ENCODE measurements at places on chromosomes 2 and 18.

DNA sequence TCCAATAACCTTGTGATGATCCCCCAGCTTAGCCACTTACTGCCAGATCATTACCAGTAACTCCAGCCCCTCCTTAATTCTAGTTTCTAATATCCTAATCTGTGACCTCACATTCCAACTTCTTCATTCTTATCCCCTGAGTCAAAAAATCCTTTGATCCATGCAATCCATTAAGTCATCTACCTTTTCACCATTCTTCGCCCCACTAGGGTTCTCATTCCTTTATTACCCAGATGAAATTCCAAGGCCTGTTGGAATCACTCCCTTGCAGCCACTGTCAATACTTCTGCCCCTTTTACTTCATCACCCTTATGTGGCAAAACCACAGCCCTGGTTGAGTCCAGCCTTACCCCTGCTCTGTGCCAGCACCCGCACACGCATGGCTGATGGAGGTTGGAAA, 20.3 kb upstream of the IL36G start:
- no peak for DNase-seq

GRCh38 chr2:20744366-20745335, 77.7 kb downstream of the GDF7 start:
- no peak for DNase-seq

- no peak for DNase-seq
Measured at GRCh38 chr2:42510608-42511243, 16.9 kb upstream of the KCNG3 start.

DNA sequence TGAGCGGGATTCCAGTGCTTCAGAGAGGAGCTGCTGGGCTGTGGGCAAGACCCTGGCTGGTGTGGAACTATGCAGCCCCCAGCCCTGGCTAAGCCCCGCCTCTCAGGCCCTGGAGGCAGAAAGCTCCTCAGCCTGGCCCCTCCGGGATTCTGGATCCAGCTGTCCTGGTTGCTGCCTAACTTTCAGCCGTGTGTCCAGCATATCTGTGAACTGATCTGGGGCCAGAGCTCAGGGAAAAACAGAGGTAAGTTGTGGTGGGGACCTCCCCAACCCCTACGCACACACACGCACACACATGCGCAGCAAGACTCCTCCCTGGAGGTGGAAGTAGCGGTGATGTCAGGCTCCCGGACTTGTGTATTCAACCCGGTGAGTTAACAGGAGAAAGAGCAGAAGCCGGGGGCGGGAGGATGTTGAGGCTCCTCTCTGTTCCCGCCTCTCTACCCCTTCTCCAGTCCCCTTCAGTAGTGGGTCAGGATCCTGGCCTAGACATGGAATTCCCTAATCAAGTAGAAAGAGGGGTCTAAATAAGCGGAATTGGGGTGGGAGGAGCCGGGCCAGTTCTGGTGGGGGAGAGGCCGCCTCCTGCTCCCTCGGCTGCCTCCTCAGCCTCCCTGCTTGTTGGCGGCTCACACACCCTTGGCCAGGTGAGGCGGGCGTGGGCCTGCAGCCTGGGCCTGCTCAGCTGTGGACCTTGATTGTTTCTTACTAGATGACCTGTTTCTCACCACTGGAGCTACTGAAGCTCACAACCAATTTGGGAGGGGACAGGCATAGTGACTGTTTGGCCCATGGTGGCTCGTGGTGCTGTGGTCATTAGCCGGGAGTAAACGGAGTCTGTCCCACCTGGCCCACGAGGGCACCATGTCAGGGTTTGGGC, 33.4 kb downstream of the SIX2 start:
- no peak for DNase-seq

DNA sequence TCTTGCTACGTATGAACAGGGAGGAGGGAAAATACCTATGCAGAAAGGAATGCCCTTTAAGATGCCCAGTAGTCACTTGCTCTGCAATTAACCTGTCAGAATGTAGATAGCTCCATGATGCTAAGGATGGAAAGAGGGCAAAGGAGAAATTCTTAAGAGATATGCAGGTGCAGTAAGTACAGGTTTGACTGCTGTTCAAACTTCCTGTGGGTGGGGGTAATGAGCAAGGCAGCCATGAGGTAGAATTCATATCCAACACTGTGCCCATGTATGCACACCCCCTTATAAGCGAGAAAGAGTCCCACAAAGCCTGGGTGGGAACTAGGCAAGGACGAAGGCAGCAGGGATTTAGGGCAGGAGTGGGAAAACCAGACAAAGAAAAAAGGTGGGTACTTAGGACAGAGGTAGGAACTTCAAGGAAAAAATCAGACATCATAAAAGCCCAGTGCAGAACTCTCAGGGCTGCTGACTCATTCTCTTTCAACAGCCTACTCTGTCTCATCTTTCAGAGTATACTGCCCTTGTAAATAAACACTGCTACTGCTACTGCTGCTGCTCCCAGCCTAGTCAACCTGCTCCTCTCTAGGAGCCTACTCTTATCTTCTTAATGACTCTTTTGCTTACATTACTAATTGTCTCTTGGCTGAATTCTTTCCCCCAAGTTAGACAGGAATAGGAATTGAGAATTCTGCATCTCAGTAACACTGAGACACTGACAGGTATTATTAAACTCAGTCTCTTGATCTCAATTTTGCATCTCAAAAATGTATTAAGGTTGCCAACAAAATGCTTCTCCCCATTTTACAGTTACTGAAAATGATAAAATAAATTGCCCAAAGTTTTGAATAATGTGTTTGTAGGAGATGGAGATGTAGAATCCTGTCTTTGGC, 189.0 kb downstream of the PTH2R start:
- DNase-seq: no peak

DNA sequence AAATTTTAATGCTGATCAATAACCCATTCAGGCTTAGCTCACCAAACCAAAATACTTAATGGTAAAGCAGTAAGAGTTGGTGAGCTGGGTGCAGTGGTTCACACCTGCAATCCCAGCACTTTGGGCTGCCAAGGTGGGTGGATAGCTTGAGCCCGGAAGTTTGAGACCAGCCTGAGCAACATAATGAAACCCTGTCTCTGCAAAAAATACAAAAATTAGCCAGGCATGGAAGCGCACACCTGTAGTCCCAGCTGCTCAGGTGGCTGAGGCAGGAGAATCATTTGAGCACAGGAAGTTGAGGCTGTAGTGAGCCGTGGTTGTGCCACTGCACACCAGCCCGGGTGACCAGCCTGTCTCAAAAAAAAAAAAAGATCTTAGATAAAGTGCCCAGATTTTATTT, 35.7 kb upstream of the MPP4 start:
- no peak for DNase-seq

DNA sequence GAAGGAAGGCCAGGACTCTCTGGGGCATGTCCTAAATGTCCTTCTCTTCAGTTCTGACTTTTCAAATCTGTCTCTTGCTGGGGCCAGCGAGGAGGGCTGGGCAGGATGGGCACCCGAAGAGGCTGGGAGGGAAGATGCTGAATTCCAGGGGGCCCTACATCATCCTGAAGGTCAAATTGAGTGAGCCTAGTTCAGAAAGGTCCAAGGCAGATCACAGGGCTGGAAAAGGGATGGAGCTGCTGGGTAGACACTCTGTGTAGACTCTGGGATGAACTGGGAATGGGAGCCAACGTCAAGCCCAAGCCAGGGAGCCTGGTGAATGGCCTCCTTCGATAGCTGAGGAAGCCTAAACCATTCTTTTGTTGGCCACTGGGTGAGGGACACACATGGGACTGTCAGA, 133.1 kb downstream of the MYCN start:
- DNase-seq: no peak

DNA sequence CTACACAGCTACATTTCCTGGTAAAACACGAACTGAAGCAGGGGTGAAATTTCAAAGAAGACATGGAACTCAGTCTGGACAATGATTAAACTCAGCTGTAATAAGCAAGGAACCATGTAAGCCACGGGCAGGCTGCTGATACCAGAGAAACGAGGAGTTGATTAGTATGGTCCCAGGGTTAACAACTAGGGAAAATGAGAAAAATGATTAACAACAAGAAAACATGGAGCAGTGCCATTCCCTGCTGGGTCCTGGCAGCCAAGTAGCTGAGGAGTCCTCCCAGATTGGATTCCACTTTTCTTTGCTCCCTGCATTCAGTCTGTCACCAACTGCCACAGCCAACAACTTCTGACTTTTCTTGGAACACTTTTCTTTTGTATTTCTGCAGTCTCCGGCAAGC, 517.0 kb upstream of the KLHL29 start:
- DNase-seq: no peak

DNA sequence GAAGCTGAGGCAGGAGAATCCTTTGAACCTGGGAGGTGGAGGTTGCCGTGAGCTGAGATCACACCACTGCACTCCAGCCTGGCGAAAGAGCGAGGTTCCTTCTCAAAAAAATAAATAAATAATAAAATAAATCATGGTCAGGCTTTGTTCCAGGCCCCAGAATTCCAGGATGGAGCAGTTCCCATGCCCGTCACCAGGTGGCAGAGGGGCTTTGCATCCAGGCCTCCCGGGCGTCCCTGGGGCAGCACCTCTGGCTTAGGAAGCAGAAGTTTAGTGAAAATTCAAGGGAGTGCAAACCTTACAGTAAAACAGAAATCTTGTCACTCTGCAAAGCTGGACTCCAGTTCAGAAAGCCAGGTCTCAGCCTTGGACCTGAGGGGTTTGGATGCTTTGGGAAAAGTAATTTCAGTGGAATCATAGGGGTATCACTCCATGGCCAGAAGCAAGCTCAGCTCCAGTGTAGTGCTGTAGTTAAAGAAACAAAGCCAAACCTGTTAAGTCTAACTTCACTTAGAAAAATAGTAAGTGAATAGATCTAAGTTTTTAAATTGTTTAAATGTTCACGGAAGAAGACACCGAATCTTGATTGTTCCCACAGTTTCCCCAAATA, 512.7 kb downstream of the CMPK2 start:
- DNase-seq: peak; percentile 34

DNA sequence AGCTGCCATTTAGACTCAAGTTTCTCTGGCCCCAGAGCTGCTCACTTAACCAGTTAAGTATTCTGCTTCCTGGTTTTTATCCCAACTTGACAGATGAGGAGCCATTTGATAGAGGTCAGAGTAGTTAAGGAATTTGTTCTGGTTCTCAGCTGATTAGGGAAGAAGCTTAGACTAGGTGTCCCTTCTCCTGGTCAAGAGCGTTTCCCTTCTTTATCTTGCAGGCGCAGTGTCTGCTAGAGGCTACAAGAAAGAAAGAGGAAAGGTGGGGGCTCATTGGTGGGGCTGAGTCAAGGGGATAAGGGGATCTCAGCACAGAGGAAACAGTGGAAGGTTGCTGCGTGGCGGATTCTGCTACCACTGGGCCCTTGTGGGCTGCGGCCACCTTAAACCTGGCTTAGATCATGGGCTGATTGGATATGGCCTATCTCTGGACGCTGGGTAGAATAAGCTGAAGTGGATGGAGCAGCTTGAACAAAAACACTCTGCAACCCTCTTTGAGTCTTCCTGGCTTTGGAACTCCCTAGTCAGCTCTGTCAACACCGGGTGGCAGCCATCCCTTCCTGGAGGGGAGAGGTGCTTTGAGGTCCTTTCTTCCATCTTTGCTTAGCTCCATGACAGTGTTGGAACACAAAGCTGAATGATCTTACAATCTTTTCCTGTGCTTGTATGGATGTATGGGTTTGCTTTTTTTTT, 70.8 kb downstream of the QPCT start:
- DNase-seq: no peak
